ENCODE measurements at places on chromosomes 2 and 18. TPM values are rescaled to one million over a fixed set of nuclear protein-coding genes. Genes with fewer than 3 reads are reported as not detected.
A peak's percentile ranks its signal among the peaks of the same experiment; 100 is the strongest.

The GRP gene
- not detected for total RNA-seq

DNA sequence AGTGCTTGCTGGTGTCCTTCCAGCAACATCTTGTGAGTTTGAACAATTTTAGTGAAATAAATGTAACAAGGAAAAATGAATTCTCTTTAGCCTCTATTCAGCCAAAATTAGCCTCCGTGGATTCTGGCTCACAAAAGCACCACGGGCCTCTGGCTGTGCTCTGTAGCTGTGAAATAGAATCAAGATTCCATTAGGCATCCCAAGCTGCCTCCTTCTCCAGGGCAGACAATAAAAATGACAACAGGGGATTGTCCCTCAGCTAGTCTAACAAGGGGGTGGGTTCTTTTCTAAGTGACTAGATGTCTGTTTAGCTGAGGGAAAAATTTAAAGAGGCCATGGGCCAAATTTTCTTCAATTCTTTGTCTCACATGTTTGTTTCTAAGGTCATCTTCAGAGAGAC lies 254.7 kb upstream of the FIGN start:
- DNase-seq, result no peak

GRCh38 chr2:86397986-86398385 lies 43.2 kb upstream of the KDM3A start:
- DNase-seq, result no peak

The PRSS56 gene
- total RNA-seq, result 0.40 TPM

DNA sequence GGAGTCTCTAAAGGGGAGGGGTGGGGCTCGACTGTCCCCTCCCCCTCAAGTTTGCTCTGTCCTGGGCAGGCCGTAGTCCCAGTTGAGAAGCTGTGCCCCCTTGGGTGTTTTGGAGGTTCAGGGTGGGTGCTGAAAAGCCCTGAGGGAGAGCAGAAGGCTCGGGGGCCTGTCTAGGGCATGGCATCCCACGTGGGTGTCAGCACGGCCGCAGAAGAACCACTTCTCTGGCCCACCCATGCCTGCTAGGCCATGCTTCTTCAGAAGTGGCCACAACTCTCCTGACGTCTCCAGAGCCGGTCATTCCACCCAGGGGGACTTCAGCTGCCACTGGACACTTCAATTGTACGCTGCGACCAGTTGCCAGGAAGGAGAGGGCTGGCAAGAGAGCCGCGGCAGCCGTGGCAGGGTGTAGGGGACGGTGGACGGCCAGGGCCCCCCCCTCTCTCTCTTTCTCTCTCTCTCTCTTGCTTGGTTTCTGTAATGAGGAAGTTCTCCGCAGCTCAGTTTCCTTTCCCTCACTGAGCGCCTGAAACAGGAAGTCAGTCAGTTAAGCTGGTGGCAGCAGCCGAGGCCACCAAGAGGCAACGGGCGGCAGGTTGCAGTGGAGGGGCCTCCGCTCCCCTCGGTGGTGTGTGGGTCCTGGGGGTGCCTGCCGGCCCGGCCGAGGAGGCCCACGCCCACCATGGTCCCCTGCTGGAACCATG lies at the start of gene INPP5D:
Gene INPP5D (plus strand): TSS at position 546 of the 704 bp plus-strand sequence. CDS start 137 bp downstream, at position 683.
- DNase-seq, result no peak

- peak; percentile 54 for DNase-seq
These were observed 35.4 kb upstream of the REEP1 start for GRCh38 chr2:86372641-86373502.

DNA sequence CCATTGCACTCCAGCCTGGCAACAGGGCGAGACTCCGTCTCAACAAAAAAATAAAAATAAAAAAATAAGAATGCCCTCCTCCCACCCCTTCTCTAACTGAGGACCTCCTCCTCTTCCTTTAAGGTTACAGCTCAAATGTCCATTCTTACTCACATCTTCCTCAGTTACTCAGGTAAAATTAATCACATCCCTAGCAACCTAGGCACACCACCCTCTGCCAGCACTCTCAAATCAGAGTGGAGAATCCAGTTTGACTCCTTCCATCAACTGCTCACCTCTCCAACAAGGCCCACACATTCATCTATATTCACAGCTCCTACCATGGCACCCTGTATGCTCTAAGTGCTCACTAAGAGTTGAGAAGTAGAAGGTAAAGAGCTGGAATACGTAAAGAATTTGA lies 254.3 kb downstream of the ZEB2 start:
- no peak for DNase-seq

DNA sequence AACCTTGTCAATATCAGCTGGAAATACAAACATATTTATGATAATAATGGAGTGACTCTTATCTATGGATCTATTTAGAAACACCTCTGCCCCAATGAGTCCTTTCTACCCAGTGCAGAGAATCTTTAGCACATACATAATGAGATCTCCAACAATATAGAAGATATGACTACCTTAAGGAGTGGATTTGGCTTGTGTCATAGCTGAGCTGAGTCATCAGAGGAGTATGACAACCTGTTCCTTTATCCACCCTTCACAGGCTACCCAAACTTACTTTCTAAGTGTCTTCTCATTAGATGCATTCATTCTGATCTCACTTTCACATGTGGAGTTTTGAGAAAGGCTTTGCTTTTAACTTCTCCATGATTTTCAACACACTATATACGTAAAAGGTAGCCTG lies 1218.9 kb downstream of the DSC3 start:
- no peak for DNase-seq

GRCh38 chr2:225207043-225207442 lies 164.8 kb upstream of the DOCK10 start:
- DNase-seq, result no peak

DNA sequence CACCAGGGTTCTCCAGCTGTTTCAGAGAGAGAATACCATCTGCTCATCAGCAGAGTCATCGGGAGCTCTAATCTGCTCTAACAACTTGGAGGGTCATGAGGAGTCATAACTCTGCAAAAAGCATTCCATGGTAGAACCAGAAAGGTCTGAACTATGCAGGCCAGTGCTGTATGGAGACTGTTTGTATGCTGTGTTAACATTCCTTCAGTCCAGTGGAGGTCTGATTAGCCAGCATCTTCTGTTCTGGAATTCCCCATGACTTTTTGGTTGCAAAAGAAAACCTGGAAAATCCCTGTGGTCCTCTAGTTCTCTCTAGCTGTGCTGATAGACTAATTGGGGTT lies 9.4 kb upstream of the ITGB6 start:
- peak; percentile 92 for DNase-seq

DNA sequence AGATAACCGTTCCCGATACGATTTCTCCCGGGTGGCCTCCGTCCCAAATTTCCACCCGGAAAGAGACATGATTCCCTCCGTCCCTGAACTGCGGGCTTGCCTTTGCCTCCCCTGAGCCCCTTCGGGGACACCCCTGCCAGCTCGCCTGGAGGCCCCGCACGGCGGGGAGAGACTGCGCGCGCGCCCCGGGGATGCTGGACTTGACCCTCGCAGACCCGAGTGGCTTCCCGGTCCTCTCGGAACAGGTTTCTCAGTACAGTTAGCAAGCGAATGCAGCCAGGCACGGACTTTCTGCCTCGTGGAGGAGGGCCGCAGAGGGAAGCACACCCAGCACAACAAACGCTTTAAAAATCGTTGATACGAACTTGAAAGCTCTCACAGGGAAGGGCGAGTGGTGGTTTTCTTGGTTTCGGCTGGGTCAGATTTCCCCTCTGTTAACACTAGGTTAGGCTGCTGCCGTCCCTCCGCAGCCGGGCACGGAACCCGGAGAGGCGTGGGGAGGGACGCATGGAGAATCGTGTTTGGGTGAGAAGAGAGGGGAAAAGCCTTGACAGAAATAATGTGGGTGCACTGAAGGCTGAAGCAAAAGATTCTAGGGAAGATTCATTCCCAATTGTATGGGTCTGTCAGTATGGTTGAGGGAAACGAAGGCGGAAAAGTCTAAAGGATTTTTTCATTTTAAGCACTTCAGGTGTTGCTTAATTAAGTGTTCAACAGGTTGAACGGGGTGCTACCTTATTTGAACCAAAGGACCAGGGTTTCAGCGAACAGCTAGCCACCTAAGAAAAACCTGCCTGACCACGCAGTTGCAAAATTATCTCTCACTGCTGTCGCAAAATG lies 916 bp downstream of the TNFRSF11A start:
- DNase-seq, result no peak

The NEU2 gene
- total RNA-seq, result not detected

GRCh38 chr2:58101500-58101899 lies 54.9 kb downstream of the VRK2 start:
- DNase-seq, result no peak

GRCh38 chr18:57780318-57780705 lies 22.8 kb downstream of the ATP8B1 start:
- DNase-seq, result peak; percentile 76
